ENCODE measurements at places on chromosomes 2 and 18.

DNA sequence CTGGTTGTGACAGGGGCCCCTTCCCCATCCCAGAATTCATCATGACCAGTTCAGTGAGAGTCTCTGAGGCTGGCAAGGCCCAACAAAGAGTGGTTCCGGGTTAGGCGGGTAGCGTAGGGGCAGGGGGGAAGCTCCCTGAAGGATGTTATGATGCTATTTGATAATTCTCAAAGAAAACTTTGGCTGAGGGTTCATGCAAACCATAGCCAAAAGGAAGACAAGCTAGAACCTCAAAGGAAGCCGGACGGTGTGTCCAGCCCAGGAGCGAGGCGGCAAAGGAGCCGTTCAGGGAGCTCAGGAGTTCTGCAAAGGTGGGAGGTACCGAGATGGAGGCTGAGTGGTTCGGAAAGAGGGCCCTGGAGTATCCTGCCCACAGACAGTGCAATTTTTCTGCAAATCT, 226.8 kb upstream of the RAB6C start:
- DNase-seq = no peak

DNA sequence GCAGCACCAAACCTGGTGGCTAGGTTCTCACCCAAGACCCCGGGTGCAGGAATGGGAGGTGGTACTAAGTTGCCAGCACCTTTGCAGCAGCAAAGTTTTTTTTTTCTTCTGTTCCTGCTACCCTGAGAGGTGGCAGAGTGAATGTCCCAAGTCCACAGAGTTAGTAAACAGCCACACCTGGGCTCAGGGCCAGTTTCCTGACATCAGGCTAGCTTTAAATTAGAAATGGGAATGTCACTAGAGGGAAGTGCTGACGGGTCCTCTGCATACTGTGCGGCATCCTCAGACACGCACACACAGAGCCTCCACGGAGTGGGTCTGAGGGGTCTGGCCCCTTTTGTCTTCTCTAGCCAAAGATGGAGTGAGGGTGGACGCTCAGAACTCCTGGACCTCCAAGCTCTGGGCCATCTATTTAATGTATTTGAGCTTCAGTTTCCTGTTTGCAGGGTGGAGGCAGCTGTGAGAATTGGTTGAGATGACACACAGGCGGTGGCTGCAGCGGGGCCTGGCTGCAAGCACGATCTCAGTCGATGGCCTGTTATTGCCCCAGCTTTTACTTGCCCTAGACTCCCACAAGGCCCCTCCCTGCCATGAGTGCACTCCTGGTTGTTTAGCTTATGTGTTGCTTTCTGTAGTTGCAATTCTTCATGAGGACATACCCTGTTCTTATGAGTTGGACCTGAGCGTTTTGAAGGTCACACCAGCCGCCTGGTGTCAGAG, 751.4 kb upstream of the HS6ST1 start:
- DNase-seq = no peak

DNA sequence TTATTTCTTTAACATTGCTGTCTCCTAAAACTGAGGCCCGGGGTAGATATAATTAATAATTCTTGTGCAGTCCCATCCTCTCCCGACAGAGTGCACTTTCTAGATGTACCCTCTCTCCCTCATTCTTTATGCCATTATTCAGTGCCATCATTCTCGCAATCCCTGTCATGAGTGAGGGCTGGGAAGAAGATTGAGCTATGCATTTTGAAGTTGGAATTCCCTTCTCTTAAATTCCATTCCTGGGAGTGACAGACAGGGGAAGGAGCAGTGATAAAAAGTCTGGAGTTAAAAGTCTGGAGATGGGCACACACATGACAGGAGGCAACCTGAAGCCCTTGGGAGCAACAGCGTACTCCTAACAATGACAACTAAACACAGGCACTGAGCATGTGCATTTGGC, 2.6 kb upstream of the KCNE4 start:
- DNase-seq = no peak

DNA sequence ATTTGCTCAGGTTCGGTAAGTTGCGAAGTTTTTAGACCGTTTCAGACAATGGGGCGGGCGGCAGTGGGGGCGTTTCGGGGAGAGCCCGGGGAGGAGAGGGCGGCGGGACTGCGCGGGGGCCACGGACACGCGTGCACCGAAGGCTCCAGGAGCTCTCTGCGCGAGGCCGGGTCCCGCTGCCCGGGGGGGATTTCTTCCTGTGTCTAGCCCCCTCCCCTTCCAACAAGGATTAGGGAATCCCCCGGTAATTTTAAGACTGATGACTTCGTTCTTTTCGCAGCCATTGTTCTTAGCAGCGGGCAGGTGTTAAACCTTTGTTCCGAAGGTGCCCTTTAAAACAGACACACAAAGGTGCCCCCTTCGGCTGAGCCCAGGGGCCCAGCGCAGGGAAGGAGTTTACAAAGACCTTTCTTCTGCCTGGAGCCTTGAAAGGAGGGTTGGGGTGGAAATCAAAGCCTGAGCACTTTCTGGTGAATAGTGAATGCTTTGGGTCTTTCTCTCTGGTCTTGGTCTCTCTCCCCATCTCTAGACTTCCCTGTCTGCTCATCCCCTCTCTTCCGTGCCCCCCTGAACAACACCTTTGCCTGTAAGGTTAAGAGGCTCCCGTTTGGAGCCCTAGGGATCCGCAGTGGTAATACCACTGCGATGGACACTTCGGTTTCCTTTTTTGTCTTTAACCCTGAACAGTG, 2.1 kb downstream of the TRIB2 start:
- no peak for DNase-seq

DNA sequence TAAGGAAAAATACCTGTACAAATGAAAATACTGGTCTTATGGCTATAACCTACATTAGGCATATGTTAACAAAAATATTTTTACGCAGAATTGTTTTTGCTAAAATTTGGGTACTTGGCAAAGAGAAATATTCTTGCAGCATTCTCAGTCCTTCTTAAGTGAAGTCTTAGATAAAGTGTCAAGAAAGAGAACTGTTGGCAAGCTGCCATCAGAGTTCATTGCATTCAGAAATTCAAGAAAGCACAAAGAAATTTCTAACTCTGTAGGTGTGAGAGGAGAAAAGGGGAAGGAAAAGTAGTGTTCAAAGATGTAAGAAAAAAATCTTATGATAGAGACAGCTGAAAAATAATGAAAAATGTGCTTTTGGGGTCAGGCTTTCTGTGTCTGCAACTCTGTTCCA, 86.7 kb downstream of the IRS1 start:
- no peak for DNase-seq

- no peak for DNase-seq
These were observed 28.0 kb upstream of the SMIM21 start for GRCh38 chr18:75455249-75456198.

- DNase-seq = no peak
These were observed 38.4 kb downstream of the ABCB11 start for GRCh38 chr2:168992591-168993349.

- no peak for DNase-seq
These were observed 12.2 kb downstream of the WNT10A start for GRCh38 chr2:218892693-218893348.

DNA sequence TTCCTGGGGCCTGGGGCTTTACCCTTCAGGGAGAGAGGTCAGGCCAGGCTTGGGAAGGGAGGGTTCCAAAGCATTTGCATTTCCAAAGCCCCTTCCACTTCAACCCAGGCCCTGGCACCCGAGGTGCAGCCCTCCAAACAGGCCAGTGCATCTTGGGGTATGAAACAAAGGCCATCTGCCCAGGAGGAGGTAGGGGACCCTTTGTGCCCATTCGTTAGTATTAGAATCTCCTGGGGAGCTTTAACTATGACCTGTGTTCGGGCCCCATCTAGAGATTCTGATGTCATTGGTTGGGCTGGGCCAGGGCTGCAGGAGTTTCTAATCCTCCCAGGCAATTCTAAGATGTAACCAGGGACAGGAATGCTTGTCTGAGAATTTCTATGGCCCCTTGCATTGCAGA, 73.6 kb downstream of the CIB4 start:
- peak; percentile 49 for DNase-seq

- no peak for DNase-seq
These were observed 95.6 kb downstream of the GALNT3 start for GRCh38 chr2:165698444-165698884.

DNA sequence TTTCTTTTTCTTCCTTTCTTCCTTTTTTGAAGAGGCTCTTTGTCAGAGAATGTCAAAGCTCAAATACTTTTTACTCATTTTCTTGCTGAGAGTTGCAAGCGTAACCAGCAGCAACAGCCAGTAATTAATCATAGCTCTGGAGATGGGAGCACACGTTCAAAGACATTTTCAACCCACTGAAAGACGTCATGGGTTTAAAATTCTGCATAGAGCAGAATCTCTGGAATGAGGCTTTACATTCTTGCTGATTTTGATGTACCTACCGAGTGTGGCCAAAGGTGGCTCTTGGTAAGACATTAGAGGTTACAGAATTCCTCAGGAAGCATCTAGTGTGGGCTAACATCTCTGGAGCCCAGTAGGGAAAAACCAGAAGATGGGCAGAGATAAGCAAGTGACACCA, 292.5 kb downstream of the MTX2 start:
- DNase-seq = no peak

DNA sequence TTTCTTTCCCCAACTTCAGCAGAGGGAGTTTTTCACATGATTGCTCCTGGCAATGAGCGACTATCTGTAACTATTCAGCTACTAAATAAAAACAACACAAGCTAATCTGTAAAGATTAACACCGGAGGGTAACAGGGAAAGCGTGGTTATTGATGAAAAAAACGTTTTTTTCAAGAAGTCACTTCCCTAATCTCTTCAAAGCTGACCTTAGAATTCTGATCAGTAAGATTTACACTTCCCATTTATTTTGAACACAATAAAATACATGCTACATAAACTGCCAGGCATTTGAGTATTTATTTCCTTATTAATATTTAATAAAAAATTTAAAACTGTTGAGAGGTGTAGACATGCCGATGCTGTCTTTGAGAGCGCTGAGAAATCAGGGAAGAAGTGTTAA, 207.4 kb upstream of the HDAC4 start:
- DNase-seq = no peak

DNA sequence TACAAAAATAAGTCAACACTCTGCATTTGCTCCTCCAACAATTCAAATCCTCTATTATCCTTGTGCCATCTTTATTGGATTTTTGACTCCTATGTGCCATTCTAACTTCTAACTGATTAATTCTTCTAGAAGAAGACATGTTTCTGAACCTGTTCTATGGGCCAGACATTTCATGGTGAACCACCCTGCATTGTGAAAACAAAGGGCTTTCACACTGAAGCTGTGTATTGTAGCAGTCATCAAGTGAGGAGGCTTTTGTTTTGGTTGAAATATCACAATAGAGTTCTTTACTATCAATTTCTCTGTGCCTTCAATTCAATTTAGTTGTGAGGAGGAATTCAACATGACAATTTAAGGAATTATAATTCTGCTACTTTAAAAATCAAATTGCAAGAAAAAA, 357.9 kb downstream of the PLCL1 start:
- no peak for DNase-seq

- DNase-seq = no peak
These were observed 355.5 kb upstream of the ZEB2 start for GRCh38 chr2:144875290-144875969.

- DNase-seq = no peak
These were observed 12.7 kb downstream of the FAM110C start for GRCh38 chr2:33620-34019.

- DNase-seq = no peak
These were observed 36.1 kb upstream of the MPPE1 start for GRCh38 chr18:11944252-11944651.
